ENCODE measurements at places on chromosomes 12 and 14.
A peak's percentile ranks its signal among the peaks of the same experiment; 100 is the strongest.

DNA sequence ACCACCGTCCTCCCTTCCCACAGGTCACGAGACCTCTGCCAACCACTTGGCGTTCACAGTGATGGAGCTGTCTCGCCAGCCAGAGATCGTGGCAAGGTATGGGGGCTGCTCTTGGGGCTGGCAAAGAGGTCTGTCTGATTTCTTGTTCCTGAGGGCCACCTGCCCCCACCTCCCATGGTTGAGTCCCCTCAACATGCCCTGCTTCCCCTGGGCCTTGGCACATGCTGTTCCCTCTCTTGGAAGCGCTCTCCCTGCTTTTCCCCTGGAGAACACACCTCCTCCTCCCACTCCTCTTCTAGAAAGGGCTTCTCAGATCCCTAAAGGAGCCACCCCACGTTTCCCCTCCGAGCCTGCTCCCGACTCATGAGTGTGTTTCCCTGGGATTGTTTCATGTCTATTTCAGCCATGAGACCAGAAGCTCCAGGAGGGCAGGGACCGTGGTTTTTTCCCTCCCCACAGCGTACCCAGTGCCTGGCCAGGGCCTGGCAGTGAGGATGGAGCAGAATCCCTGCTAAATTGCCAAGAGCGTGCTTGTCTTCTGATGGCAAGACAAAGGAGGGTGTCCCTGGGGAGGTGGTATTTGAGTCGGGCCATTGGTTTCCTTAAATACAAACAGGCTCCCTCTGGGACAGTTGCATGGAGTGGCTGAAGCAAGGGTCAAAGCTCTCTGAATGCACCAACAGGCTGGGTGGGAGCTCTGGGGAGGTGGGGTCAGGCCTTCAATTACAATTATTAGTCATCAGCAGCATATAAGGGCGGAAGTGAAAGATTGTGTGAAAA lies 34.1 kb downstream of the CYP46A1 start:
- DNase-seq, result no peak

DNA sequence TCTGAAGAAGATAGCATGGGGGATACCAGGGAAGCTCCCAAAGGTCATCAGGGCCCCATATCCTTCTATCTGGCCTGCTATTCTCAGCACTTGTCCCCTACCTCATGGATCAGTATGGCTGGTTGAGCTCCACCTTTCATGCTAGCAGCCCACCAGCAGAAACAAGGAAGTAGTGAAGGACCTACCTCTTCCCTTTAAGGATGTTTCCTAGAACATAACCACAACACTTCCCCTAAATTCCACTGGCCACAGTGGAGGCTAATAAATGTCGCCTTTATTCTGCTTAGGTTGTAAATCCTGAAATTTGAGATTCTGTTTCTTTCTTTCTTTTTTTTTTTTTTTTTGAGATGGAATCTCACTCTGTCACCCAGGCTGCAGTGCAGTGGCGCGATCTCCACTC lies 128.6 kb upstream of the PARP11 start:
- DNase-seq, result no peak

- DNase-seq, result no peak
Observed at GRCh38 chr12:67222302-67222701, 46.9 kb upstream of the CAND1 start.

GRCh38 chr14:87434680-87435079 lies 558.3 kb downstream of the GALC start:
- no peak for DNase-seq

DNA sequence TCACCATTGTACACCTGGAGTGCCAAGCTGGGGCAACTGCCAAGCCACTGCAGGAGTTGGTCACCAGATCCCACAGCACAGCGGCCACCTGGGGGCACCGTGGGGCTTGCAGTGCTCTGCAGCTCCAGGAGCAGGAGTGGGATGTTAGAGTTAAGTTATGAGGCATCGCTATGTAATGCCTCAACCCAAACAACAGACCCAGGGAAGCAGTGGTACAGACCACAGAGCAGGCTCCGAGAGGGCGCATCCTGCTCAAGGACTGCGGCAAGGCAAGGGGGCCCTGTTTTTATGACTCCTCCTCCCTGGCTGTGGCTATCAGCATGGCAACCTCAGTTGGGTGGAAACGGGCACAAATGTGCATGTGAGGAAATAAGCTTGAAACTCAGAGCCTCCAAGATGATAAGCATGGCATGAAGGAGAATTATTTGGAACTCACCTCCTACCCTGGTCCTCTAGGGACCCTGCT lies 63.1 kb downstream of the ARL6IP4 start:
- DNase-seq, result peak; percentile 70

GRCh38 chr12:13959131-13959723 lies 22.2 kb downstream of the GRIN2B start:
- no peak for DNase-seq

DNA sequence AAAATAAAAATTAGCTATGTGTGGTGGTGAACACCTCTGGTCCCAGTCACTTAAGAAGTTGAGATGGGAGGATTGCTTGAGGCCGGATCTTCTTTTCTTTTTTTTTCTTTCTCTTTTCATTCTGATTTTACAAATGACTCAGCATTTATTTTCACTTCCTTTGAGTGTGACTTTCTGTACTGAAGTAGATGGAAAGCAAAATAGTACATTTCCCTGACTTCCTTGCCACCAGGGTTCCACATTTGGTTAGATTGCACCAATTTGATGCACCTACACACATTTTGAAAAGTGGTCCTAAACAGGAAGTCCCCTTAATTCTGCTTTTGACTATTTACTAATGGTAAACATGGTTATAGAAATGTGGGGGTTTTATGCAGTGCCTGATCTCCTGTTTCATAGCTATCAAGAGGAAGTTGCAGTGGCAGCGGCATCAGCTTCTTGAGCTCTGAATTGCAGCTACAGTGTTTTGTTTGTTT lies 13.0 kb upstream of the LEMD3 start:
- DNase-seq, result no peak

DNA sequence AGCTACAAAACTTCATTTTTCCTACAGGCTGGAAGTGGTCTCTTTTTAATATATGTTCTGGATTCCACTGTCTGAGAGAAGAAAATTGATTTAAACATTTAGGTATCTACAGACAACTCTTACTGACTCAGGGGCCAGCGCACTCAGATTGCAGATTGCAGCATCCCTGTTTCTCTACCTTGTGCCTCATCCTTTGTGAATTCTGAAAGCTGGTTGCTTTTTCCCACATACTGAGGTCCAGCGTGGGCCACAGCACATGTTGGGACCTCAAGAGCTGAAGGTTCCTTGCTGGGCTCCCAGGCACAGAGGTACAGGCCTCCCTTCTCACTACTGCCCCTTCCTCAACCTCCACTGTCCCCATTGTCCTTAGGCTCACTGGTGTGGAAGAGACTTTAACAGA lies 101.7 kb upstream of the CCDC175 start:
- no peak for DNase-seq

DNA sequence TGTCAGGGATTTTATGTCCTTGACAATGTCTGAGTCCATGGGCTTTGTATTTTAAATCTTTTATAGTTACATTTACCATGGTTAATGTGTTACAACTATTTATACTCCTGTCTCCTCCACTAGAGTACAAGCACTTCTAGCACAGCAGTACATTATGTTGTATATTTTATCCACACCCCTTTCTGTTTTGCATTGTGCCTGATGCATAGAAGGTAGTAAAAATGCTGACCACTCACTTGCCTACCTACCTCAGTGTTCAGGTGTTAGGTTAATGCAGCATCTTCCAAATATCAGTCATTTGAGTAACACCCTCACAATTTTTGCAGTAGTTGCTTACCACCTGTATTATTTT lies 31.1 kb upstream of the SLC38A2 start:
- DNase-seq, result no peak

- DNase-seq, result no peak
Observed at GRCh38 chr12:107169200-107169599, 75.9 kb upstream of the CRY1 start.

- DNase-seq, result no peak
Observed at GRCh38 chr12:121515615-121516014, 65.2 kb downstream of the KDM2B start.

DNA sequence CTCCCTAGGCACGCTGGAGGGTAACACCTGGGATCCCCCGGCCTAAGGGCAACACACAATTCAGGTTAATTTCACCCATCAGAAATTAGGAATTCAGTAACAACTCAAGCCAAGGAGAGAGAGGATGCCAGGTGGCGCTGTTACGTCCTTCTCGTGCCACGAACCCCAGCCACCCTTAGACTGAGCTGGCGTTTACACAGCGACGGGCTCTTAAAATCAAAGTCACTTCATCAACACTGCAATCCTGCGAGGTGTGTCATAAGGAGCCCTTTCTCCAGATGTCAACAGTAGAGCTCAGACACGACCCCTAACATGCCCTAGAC lies 110.6 kb upstream of the TMEM132D start:
- no peak for DNase-seq

- DNase-seq, result no peak
Observed at GRCh38 chr12:11568762-11569478, 80.6 kb upstream of the ETV6 start.

DNA sequence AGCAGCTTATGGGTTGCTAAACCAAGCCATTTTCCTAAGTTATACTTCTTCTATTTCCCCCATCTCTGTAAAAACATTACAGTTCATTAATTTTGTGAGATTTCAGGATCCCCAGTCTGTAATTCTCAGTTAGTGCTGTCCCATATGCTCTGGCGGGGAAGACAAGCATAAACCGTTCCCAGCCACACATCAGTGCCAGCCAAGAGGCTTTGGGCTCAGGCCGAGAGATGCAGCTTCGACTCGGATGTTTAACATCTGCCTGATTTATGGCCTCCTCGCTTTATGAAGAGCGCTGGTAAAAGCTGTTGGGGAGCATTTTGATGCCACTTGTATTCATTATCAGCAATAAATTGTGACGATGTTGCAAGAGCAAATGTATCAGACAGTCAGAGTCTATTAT lies 349.1 kb upstream of the CCDC196 start:
- DNase-seq, result no peak

DNA sequence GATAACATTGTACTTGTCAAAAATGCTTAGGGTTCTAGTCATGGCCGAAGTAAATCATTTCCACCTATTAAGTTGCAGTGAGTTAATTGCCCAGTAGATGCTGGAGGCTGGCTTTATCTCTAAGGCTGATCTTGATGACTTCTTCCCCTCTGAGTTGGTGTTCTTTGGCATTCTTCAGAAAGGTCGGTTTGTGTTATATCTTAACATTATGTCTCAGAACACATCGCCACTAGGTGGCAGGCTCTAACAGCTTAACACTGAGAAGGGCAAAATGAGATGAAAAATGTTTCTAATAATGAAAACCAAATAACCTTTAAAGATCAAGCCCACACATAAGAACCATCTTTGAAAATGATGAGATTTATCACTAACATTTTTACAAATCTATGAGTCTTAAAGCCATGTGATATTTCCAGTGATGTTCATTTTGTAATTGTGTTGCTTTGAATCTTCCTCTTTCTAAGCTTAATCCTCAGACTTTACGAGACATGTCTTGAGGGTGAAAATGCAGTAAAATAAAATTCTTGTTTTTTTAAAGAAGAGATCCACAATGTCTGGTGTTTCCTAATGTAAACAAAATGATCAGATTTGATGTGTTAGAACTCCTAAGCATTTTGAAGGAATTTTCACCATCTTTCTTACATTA lies 28.6 kb downstream of the SUDS3 start:
- peak; percentile 48 for DNase-seq

GRCh38 chr12:27975222-27976136 lies 2.9 kb upstream of the PTHLH start:
- DNase-seq, result peak; percentile 15

- no peak for DNase-seq
Observed at GRCh38 chr12:45478931-45479330, 250.6 kb upstream of the ARID2 start.

DNA sequence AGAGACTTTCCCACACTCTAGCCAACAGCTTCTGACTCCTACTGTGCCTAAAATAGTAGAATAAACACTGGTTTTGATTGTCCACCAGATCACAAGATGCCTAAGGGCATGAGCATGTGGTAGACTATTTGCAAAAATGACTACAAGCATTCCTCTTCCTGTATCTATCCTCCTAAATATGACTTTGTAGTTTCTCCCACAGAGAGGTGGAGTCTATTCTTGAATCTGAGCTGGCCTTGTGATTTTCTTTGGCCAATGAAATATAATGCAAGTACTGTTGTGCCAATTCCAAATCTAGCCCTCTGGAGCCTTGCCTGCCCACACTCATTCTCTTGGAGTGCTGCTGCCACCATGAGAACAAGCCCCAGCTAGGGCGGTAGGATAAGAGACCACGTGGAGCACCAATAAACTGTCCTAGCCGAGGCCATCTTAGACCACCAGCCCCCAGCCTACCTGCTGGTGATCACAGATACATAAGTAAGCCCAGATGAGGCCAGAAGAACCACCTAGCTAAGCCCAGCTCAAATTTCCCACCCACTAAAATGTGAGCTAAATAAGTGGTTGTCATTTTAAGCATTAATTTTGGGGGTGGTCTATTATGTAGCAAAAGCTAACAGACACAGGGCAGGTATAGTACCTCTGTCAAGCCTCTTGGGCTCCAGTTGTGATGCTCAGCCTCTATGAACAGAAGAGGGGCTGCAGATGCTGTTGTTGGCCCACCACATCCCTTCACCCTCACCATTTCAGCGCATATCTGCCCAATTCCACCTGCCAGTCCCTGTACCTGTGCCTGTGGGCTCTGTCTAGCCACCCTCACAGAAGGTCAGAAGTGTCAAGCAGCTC lies 17.9 kb downstream of the ZFP36L1 start:
- DNase-seq, result no peak

DNA sequence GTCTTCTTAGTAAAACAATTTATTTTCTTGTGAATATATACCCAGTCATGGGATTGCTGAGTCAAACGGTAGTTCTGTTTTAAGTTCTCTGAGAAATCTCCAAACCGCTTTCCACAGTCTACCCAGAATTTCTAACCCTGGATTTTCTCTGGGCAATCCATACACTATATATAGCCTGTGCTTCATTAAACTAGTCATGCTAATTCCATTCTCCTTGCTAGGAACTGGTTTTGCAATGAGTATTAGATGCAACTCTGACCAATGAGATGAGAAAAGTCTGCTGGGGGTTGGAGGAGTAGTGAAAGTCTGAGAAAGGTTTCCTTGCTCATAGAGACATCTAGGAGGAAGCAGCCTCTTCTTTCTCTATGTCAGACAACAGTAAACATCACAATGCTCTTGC lies 196.1 kb upstream of the CDKN3 start:
- no peak for DNase-seq

- DNase-seq, result no peak
Observed at GRCh38 chr12:95173392-95174251, 43.6 kb downstream of the FGD6 start.

DNA sequence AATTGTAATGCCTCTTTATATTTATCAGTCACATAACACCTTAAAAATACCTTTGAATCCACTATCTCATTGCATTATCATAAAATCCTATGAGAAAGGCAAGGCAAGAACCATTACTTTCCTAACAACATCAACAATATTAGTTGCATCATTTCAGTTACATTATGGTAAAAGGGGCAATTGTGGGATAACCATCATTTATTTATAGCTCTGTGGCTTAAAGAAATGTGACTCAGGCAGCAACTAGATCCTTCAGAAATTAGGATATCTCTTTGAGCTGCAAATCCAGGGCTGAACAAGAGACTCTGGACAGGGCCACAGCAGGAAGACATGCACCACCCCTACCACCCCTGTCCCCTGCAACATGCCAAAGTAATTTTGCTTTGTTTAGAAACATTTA lies 36.4 kb downstream of the EPS8 start:
- DNase-seq, result no peak

GRCh38 chr12:21296751-21297406 lies 37.8 kb downstream of the SLCO1A2 start:
- DNase-seq, result no peak

- no peak for DNase-seq
Observed at GRCh38 chr14:76774821-76775694, 13.8 kb downstream of the VASH1 start.

- no peak for DNase-seq
Observed at GRCh38 chr14:65156568-65157366, 54.5 kb upstream of the MAX start.

- no peak for DNase-seq
Observed at GRCh38 chr14:50718949-50719348, 50.8 kb upstream of the SAV1 start.

Measured in activated naive CD4-positive, alpha-beta T cell treated with Interleukin-2 at 50 U/mL for 16 hours (primary cell).